Nephron progenitor cell (in vitro differentiated cells): ENCODE measurements at places on chromosomes 5 and 9.

DNA sequence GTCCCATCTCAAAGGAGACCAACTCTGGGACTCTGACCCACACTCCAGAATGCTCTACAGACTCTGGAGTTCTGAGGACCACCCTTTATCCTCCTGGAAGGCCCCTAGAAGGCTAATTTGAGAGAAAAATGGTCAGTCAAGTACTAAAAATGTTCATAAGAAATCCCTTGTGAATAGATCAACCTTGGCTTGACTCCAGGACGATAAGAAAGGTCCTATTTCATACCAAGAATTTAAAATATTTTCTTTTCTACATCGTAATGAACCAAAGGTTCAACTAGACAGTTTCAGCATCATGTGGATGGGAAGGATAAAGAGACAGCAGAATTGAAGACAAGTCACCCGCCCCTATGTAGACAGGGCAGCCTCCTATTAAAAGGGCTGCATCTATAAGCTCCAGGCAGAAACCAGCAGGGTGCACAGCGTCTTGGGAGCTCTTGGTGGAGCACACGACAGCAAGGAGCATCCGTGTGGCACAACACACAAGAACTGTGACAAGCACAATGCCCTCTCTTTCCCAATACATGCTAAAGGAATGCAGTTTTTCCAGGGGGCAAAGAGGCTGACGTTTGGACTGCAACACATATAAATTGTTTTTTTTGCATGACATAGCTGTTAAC, 38.3 kb downstream of the RASEF start:
- DNase-seq, result no peak

DNA sequence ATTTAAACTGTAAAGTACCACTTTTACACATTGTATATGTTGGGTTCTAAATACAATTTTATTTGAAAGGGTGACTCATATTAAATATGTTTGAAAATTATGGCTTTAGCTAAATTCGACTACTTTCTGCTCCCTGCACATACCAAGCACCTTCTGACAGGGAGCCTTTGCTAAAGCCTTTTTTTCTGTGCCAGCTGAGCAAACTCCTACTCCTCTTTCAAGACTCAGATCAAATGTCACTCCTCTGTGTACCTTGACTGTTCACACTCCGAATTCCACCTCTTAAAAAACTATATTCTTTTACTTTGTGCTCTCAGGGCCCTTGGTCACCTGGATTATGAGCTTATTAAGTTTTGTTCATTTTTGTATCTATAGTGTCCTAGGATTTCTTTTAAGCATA, 6.5 kb upstream of the OXCT1 start:
- no peak for DNase-seq

DNA sequence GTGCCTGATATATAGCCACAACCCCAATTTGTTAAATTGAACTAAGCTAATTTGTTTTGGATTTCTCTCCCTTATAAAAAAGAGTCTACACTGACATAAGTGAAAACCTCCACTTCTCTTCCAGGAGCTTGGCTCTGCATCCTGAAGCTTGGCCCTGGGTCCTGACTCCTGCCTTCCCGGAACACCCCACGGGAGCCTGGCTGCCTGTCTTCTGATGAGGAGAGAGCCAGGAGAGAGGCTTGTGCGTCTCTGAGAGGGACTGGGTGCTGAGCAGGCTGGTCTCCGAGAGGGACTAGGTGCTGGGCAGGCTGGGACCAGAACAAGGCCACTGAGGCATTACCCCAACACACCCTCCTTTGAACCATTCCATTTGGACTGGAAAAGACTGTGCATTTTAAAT, 6.5 kb upstream of the PTGES start:
- DNase-seq, result no peak

- no peak for DNase-seq
Measured at GRCh38 chr9:133074111-133074651, 12.4 kb downstream of the CEL start.

GRCh38 chr5:55363856-55364255, 56.1 kb downstream of the MTREX start:
- no peak for DNase-seq

- DNase-seq, result no peak
Measured at GRCh38 chr5:135248801-135249231, 150.2 kb downstream of the MACROH2A1 start.

DNA sequence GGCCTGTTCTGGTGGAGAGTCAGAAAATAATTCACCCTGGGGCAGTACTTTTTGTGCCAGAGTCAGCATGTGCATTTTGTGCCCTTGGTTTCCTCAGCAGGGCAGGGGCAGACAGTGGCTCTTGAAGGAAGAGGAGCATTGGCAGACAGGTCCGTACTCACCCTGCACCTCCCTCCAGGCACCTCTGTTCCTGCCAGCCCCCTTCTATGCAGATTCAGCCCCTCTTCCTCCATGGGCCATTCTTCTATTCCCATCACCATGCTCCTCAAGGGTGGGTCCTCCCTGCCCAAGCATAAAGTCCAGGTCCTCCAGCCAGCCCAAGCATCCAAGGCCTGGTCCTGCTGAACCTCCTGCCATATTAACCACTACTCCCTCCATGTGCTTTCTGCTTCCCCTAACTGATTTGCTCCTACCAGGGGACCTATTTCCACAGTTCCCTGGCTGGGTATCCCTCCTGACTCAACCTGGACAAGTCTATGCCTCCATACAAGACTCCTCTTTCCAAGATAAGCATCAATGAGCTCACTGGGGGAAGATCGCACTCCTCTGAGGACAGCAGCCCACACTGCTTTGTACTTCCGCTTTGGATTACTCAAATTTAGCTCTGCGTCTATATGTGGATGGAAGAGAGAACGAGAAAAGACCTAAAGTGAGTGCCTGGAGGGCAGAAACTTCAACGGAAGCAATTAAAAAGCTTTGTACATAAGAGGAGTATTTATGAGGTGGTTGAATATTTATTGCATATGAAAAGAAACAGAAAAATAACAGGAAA, 9.3 kb upstream of the ACSL6 start:
- no peak for DNase-seq

- peak; percentile 29 for DNase-seq
Measured at GRCh38 chr9:97518909-97519307, 17.4 kb downstream of the TMOD1 start.
